Epithelial cell of esophagus (primary cell): ENCODE measurements at places on chromosomes 6 and 20.

DNA sequence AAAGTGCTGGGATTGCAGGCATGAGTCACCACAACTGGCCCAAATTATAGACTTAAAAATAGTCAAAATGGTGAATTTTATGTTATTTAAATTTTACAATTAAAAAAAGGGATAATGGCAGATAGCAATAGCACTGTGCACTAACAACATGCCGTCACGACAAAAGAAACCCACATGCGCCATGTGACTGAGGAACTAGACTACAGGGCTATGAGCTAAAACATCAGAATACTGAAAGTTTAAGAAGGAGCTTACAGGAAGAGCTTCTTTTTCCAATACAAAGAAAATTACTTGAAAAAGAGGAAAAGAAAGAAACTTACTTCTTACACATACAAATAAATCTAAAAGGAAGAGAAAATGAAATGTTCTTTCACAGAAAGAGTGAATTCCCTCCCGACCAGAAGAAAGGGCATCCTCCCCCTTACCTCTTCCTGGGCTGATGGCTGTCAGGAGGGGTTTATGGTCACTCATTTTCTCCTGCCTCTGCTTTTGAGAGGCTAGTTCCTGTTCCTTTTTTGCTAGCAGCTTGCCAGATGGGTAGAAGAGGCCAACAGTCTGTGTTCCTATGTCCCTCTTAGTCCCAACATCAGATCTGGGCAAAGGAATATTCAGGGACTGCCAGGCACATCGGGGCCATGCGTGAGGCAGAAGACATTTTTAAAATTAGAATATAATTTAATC lies 54.5 kb downstream of the DZANK1 start:
- DNase-seq, result no peak

GRCh38 chr6:109340811-109341210 lies 41.5 kb downstream of the CD164 start:
- DNase-seq, result no peak

DNA sequence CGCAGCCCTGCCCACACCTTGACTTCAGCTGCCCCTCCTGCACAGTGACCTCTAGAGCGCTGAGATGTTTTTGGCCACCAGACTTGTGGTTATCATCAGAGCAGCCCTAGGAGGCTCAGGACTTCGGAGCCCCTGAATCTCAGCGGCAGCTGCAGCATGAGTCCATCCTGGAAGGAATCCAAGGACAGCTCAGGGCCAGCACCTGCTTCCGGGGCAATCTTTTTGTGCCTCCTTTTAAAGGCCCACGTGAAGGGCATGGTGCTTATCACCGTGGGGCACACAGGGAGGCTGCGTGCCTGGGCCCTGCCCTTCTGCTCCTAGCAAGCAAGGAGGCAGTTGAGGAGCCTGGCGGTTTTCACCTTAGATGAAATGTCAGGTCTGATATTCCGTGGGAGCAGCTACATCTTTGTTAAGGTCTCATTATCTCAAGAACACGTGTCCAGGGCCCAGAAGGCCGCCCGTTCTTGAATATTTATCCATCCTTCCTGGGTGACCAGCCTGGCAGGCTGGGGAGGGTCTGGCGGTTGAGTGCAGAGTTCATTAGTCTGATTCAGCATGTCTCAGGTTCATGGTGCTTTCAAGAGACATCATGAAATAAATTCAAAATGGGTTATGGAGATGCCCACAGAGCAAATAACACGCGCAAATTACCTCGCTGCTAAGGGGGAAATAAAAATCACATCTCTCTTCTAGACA lies 392.4 kb downstream of the TAF4 start:
- no peak for DNase-seq

DNA sequence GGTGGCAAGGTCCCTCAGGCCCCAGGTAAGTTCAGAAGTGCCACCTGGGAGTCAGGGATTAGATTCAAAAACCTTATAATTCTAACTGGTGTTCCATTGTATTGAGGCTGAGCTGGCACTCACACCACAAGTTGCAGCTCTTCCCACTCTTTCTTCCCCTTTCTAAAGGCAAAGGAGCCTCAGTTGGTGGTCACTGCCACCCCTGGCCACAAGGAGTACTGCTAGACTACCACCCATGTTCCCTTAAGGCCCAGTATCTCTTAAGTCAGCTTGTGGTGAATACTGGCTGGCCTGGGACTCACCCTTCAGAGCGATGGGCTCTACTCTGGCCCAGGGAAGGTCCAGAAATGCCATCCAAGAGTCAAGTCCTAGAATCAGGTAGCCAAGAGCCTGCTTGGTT lies 421.1 kb upstream of the KHDRBS2 start:
- DNase-seq, result no peak

DNA sequence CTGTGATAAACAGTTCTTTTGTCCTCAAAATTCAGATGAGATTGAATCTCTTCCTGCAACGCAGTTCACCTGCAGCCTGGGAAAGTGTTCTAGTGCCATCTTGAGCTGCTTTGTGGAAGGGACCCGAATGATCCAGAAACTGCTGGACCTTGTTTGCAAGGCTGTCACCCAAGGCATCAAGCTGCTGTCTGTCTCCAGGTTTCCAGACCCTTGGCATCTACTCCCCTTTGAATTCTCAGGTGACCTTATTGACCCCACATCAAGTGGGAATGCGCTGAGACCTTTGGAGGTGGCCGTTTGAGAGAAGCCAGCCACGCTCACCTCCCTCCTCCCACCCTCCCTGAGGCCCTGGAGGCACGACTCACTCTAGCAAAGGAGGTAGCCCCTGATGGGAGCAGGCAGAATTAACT lies 112.5 kb downstream of the EDN3 start:
- no peak for DNase-seq
